Fibroblast of villous mesenchyme (primary cell): ENCODE measurements at places on chromosomes 11 and 22. TPM values are rescaled to one million over a fixed set of nuclear protein-coding genes. Genes with fewer than 3 reads are reported as not detected.
A peak's percentile ranks its signal among the peaks of the same experiment; 100 is the strongest.

- peak; percentile 76 for DNase-seq
Measured at GRCh38 chr22:37330200-37331033, 48.1 kb downstream of the CYTH4 start.

DNA sequence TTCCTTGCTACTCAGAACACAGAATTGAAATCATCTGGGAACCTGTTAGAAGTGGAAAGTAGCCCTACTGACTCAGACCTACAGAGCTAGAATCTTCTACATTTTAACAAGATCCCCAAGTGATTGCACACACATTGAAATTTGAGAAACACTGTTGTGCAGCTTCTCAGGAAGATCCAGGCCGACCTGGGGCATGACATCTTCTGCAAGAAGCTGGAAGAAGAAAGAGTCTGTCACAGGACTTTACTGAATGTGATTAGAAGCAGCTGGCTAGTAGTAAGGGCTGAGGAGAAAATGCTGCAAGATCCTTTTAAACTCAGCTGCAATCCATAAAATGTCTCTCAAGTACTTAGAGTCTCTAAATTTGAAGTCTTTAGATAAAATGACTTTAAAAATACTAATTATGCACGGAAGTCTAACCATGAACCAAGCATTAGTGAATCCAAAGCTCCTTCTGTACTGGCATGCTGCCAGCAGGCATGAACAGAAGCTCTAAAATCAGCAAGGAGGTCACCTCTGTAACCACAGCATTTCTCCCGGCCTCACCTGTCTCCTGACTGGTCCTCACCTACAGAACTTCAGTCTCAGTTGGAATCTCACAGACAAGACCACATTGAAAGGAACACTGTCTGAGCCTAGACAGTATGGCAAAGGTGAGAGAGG is 85.0 kb downstream of the SERGEF start:
- DNase-seq = peak; percentile 82

TSPAN32 gene
- under 0.01 and 0.43 TPM in 2 replicates for total RNA-seq

NFAM1 gene
- not detected in 2 replicates for total RNA-seq

APOBEC3H gene
- not detected in 2 replicates for total RNA-seq

DDIAS gene
- 1.9 and 5.6 TPM in 2 replicates for total RNA-seq
